Activated naive CD4-positive, alpha-beta T cell treated with Interleukin-2 at 50 U/mL for 16 hours (primary cell): ENCODE measurements at places on chromosomes 13 and 19.
A peak's percentile ranks its signal among the peaks of the same experiment; 100 is the strongest.

- DNase-seq, result no peak
Observed at GRCh38 chr13:23984546-23984945, 87.2 kb upstream of the C1QTNF9B start.

- DNase-seq, result no peak
Observed at GRCh38 chr19:45354241-45354842, 13.8 kb downstream of the KLC3 start.

- no peak for DNase-seq
Observed at GRCh38 chr13:23460309-23460708, 26.8 kb upstream of the SACS start.

- no peak for DNase-seq
Observed at GRCh38 chr19:12703046-12703445, 6.6 kb upstream of the FBXW9 start.

- no peak for DNase-seq
Observed at GRCh38 chr13:50334944-50335343, 319.7 kb downstream of the KCNRG start.

DNA sequence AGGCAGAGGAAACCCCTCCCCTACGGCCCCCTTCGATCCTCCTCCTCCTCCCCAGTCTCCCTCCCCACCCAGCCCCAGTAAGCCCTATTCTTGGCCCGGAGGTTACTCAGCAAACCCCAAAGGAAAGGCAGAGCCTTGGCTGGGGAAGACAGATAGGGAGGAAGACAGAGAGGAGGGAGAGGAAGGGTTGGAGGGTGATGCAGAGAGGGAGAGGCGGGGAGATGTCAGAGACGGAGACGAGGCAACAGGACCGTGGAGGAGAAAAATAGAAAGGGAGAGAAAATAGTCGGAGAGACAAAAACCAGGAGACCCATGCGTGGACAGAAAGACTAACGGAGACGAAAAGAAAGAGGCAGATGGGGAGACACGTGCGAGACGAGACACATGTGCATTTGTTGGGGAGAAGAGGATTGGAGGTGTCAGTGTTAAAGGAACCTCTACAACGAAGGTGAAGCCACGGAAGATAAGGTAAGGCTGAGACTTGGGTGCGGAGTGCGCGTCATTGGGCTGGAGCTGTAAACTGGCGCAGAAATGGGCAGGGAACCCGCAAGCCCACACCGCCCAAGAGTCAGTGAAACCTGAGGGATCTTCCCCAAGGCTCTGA, 2.9 kb downstream of the TGFB1 start:
- DNase-seq, result peak; percentile 6

DNA sequence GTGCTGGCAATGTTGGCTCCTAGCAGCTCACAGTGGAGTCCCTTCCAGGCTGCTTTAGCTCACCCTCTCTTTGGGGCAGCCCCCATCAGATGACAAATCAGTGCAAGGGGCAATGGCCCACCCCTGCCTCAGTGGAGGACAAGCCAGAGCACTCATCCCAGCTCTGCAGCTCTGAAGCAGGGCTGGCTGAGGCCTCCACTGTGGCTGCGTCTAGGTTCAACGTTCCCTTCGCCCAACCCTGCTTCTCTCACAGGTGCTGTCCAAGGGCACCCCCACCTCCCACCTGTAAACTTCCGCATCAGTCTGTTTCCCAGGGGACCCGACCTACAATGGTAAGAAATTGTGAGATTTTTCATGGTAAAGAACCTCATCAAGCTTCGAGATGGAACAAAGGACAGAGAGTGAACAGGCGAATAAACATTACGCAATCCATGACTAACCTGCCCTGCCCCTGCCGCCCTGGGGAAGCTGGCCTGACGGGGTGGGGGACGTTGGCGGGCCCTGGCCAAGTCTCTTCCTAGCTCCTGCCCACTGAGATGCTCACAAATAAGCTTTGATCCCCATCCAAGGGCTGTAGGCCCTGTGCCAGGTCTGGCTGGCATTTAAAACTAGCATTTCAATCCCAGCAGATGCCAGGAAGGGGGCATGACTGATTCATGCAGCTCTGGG, 40.5 kb downstream of the DZIP1 start:
- no peak for DNase-seq

- no peak for DNase-seq
Observed at GRCh38 chr19:38422438-38422837, 3.6 kb downstream of the RASGRP4 start.

GRCh38 chr19:2237051-2237868, 636 bp downstream of the SF3A2 start:
- DNase-seq, result no peak

DNA sequence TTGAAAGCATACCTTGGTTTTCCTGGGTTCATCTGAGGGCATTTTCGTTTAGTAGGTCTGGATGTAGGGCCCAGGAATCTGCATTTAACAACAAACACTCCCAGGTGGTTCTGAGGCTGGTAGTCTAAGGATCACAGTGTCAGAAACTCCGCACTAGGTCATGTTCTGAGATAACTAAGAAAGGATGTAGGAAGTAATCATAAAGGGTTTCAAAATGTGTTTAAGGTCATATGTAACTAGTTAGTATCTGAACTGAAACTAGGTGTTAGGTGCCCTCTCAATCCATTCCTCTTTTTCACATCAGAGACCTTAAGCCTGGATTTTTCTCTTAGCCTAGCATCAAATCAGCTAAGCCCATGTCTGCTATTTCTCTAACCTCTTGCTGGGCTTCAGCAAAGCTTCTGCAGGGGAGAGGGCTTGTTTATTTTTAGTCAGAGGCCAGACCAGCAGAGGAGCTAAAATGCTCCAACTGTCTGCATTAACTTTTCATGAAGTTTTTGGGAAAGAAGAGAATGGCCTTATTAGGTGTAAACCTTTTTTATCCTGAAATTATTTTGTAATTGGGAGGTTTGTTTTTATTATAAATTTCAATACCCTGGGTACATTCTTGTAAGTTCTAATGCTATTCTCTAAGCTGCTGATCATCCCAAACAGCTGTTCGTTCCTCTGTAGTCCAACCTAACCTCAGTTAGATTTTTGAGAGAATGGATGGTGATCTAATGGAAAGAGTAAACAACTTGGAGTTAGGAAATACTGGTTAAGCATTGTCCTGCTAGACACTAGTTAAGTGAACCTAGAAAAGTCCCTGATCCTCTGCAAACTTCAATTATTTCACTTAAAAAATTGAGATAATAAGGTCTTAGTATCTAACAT, 262.8 kb upstream of the RFC3 start:
- DNase-seq, result no peak

DNA sequence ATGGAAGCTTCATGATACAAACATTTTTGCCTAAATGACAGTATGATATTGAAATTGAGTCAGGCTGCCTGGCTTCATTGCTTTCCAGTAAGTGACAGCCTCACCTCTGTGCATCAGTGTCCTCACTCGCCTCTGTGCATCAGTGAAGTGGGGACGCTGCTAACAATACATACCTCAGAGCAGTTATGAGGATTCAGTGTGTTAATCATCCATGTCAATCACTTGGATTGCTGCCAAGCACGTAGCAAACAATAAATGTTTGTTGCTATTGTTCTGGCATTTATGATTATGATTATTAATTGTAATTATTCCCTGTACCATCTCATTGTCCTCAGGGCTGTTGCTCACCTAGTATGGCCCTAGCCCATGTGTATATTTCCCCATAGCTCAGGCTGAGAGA, 8.8 kb downstream of the PPP2R1A start:
- no peak for DNase-seq

DNA sequence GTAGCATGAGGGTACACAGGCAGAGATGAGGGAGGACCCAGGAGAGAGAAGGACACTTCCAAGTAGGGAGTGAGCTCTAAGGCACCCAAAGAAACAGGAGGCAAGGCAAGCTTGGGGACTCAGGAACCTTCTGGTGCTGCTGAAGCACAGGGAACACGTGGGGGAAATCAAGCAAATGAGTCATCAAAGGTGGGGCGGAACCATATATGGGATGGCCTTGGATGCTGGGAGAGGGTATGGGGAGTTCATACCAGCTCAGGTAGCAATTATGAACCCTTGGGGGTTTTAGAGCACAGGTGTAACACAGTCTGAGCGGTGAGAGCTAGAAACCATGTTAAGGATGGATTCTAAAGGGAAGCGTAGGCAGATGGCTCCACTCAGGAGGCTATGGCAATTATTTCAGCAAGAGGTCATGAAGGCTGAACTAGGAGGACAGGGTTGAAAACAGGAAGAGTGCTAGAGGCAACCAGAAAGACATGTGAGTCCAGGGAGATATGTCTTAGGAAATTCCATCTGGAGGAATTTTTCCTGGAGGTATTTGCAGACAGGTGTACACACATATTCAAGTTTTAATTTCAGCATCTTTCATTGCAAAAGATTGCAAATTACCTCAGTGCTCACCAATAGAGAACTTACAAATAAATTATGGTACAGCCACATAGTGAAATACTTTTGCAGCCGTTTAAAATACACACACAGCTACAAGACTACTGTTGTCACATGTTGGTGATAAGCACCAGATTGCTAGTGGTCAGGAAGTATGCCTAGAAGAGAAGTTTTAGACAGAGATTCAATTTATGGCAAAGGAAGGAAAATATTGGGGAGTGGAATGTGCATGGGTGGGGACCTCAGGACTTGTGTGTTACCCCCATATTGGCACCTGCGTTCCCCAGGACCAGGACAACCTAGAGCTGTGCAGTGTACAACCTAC, 77.0 kb downstream of the STARD13 start:
- DNase-seq, result no peak

GRCh38 chr13:108154421-108154858, 60.9 kb downstream of the LIG4 start:
- no peak for DNase-seq

DNA sequence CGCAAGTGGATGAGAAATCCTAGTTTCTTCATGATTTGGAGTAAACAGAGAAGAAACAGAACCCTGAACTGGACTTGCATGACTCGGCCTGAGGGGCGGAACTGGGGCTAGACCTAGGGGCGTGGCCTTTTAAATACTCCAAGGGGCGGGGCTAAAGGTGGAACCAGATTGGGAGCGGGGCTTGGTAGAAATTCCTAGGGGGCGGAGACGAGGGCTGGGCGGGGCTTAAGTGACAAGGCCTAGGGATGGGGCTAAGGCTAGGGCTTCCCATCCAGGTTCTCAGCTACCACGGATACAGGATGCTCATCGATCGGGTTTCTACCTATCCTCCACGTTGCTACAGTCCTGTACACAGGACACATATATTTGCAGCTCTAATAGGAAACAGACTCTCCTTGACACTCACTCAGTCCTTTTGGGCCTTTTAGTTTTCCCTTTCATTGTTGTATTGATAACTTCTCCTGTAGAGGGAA, 372 bp upstream of the ZNF699 start:
- DNase-seq, result no peak

DNA sequence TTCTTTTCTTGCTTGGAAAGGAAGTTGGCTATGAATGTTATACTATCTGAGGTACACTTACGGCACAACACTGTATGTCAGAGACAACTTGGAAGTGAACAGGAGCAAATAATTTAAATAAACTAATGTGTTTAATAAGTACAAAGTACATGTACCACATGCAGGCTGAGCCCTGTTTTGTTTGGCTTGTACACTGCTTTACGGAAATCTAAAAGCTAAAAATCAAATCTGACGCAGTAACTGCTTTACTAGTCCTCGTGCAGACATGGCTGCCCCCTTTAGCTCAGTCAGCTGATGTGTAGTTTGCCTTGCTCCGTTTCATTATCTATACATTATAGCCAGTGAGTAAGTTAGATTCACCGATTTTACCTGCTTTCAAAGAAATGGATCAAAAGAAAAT, 36.5 kb downstream of the TDRD3 start:
- no peak for DNase-seq

DNA sequence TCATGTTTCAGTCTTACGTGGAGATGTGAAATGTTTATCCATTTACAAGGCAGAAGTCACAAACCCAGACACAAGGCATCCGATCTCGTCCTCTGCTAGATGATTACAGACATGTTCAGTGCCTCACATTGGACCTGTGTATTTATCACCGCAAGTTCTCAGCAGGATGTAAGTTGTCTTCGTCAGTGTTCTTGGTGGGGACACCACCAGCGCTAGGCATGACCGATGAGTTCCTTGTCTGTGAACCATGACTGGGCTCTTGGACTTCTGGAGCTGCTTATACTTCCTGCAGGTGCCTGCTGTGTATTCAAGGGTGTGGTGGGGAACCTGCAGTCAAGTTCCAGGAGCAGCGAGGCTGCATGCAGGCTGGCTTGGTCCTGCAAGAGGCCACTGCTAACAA, 105.4 kb downstream of the URI1 start:
- no peak for DNase-seq

DNA sequence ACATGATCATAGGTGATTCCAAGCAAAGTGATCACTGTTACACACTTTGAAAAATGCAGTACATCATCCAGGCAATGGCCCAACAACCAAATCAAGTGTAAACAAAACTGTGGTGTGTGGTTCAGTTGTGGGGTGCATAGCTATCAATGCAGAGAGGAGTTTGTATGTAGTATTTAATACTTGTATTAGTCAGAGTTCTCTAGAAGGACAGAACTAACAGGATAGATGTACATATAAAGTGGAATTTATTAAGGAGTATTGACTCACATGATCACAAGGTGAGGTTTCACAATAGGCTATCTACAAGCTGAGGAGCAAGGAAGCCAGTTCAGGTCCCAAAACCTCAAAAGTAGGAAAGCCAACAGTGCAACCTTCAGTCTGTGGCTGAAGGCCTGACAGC, 249.3 kb upstream of the HTR2A start:
- no peak for DNase-seq

- DNase-seq, result no peak
Observed at GRCh38 chr19:1520203-1520780, 3.6 kb upstream of the PLK5 start.

DNA sequence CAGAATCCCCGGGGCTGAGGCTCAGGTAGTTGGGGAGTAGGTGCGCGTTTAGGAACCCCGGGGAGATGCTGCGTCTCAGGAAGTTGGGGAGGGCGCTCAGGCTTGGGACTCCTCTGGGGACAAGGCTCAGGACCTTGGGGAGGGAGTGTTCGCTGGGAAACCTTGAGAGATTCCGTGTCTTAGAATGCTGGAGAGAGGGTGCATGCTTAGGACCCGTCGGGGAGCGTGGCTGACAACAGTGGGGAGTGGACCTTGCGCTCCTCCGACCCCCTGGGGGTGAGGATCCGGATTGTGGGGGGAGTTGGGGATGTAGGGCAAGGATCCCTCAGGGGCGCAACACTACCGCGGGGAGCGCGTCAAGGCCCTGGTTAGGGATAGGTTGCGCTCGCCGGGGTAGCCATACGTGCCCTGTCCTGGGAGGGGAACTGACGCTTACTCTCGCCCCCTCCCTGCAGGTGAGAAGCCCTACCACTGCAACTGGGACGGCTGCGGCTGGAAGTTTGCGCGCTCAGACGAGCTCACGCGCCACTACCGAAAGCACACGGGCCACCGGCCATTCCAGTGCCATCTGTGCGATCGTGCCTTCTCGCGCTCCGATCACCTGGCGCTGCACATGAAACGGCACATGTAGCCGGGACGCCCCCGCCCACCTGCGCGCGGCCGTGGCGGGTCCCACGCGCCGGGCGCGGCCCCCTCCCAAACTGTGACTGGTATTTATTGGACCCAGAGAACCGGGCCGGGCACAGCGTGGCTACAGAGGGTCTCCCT, 2.0 kb downstream of the KLF2 start:
- DNase-seq, result peak; percentile 43

GRCh38 chr19:27966390-27966816, 1246.5 kb downstream of the UQCRFS1 start:
- no peak for DNase-seq
